Activated CD4-positive, alpha-beta memory T cell treated with anti-CD3 and anti-CD28 coated beads, Interleukin-2, amount 10 ng/mL, durations not matched to agents 7 days and 5 days (primary cell): ENCODE measurements at places on chromosomes 1 and 21.
A peak's percentile ranks its signal among the peaks of the same experiment; 100 is the strongest.

GRCh38 chr1:184219414-184219813 lies 167.4 kb upstream of the C1orf21 start:
- DNase-seq = no peak

- no peak for DNase-seq
These were observed 103.5 kb upstream of the CD55 start for GRCh38 chr1:207217778-207218511.

- peak; percentile 61 for DNase-seq
These were observed 778 bp downstream of the EVI5 start for GRCh38 chr1:92784021-92784638.

GRCh38 chr1:31714442-31715086 lies 10.7 kb upstream of the COL16A1 start:
- peak; percentile 34 for DNase-seq

DNA sequence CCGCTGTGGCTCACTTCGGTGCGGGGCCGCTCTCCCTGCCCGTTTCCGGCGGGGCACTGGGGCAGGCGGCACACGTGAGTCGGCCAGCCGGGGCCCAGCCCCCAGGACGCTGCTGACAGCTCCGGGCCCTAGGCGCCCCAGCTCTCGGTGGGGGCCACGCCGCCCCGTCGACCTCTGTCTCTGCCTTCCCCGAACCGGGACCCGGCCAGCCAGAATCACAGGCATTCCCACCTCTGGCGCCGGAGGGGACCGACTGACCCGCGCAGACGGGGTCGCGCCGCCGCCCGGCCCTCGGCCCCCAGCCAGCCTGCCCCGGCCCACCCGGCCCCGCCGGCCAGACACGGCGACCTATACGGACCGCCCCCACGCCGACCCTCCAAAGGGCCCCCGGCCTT lies 755 bp downstream of the SCMH1 start:
- peak; percentile 52 for DNase-seq

GRCh38 chr1:158055854-158056253 lies 62.4 kb downstream of the KIRREL1 start:
- DNase-seq = no peak

DNA sequence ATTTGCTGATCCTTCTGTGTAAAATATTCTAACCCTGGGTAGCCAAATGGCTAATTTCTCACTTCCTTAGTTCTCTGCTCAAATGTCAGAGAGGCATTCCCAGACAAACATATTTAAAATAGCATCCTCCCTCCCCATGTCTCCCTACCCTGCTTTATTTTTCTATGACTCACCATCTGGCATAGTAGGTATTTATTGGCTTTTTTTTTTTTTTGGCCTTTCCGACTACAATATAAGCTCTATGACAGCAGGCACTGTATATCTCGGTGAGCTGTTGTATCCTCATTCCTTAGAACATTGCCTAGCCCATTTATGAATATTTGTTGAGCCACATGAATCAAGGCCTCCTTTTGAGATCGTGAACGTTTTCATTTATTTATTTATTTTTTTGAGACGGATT lies 1.5 kb upstream of the NEK7 start:
- DNase-seq = no peak

- DNase-seq = no peak
These were observed 58.4 kb downstream of the ASH1L start for GRCh38 chr1:155504207-155504606.

DNA sequence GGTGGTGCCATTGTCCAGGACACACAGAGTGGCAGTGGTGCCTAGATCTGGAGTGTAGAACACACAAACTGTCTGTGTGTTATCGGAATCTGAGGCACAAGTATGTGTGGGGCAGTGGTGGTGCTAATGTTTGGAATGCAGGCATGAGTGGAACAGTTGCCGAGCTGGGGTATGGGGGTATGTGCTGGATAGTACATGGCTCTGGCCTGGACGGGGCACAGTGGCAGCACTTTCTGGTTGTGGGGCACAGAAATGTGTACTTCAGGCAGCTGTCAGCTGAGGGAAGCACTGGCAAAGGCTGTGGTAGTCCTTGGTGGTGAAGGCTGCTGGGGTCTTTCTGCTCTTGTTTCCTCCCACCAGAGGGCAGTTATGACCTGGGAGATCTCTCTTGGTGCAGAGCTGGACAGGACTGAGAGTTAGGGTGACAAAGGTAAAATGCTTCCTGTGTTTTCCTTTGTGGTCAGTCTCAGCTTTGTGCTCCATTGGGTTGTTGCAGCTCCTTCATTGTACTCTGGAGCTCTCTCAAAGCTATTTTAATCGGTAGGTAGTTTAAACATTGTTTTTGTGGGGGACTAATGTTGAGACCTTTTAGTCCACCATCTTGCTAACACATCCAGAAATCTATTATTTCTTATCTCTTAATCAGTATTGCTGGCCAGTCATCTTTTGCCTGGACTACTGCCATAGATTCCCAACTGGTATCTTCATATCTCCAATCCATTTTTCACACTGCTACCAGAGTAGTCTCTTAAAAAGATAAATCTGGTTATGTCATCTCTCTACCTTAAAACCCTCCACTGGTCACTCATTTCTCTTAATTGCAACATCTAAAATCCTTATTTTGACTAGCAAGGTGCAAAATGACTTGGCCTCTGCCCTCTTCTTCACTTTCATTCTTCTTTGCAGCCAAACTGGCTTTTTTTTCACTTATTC lies 83.9 kb upstream of the NBPF4 start:
- no peak for DNase-seq

DNA sequence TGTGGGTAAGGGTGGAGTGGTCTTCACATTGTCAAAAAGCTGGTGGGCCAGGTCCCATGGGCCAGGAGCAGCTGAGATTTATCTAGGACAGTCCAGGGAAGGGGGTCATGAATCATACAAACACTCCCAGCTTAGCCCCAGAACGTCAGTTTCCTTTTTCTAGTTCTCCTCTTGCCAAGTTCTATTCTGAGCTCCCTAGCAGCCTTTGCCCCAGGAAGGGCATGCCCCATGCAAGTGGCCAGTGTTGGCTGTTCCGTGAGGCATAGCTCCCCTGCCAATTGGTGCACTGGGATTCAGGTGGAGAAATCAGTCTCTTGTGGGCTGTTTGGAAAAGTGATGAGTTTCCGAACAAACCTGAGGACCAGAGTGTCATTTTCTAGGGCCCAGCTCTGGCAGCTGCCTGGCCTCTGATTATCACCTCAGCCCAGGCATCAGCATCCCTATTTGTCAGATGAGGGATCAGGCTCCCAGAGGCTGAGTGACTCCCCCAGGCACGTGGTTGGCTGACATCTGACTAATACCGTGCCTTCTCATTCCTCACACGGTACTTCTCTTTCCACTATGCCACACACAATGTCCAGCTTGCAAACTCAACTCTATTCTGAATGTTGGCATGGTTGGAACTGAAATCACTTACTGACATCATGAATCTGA lies 14.2 kb upstream of the MYOM3 start:
- DNase-seq = no peak

GRCh38 chr1:245180496-245181157 lies 25.8 kb downstream of the KIF26B start:
- no peak for DNase-seq

GRCh38 chr1:204438628-204439027 lies 27.0 kb upstream of the PPP1R15B start:
- peak; percentile 26 for DNase-seq

DNA sequence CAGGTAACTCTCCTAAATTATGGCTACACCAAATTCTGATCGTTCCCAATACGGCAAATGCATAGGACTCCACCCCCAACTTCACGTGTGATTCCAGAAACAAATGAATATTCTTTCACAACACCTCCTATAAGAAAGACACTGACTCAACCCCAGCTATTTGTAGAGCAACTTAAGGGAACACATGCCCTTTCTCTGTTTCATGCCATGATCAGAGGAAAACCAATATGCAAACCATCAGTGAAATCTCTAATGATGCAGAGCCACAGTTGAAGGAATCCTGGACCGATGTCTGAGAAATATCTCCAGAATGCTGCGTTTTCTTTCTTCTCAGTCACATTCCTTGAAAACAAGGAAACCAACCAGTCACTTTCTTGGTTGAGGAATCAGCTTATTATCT lies 164.2 kb upstream of the PTBP2 start:
- DNase-seq = no peak

- peak; percentile 77 for DNase-seq
These were observed 4.5 kb downstream of the KCNJ9 start for GRCh38 chr1:160085686-160086455.

DNA sequence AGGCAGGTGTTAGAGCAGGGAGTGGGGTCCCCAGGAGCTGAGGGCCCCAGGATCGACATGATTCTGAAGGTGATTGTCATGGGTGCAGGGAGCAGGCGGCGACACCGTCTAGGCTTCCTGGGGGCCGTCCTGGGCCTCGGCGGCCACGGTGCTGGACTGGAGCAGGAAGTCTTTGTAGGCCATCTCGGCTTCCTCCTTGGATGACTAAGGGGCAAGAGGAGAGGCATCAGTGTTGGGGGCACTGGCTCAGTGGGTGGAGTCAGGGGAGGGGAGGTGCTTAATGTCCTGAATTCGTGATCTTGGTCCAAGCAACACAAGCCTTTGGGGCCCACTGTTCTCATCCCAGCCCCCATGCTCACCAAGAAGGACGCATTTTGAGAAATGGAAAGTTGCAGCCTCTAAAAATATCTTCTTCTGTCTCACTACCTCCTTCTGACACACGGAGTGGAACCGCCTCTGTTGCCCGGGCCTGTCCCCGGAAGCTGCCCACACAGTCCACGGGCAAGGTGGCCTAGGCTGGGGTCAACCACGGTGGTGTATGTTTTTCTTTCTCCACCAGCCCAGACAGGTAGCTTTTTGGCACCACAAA lies 8.6 kb upstream of the FCMR start:
- DNase-seq = peak; percentile 25

DNA sequence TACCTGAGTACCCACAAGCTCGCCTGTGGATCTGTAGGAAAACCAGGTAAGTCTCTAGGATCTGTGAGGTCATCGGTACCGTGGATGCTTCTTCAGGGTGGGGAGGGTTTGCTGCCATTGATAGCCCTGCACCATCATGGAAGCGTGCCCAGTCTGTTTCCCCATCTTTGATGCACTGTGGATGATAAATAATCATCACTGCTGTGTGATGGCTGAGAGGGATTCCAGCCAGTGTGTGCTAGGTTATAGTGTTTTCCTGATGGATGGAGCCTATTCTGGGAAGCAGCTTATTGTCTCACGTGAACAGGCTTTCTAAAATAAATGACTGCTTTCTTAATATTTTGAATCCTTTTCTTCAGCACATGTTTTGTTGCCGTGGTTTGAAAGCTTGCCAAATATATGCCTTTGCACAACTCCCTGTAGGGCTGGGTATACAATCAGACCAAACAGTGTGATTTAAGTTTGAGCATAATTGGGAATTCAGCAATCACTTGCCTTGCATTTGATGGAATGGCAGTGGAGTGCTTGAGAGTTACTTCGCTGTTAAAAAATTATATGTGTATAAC lies 113.8 kb downstream of the CAMTA1 start:
- no peak for DNase-seq

- DNase-seq = peak; percentile 85
These were observed at the start of gene TMEM69 for GRCh38 chr1:45687754-45688740. TMEM69 (plus strand) TSS chr1:45688181; CDS start chr1:45691069, 2,888 bp downstream.

GRCh38 chr1:57124768-57125446 lies 159.1 kb upstream of the C8B start:
- DNase-seq = no peak

- DNase-seq = no peak
These were observed 13.7 kb upstream of the MEX3A start for GRCh38 chr1:156095906-156096508.

DNA sequence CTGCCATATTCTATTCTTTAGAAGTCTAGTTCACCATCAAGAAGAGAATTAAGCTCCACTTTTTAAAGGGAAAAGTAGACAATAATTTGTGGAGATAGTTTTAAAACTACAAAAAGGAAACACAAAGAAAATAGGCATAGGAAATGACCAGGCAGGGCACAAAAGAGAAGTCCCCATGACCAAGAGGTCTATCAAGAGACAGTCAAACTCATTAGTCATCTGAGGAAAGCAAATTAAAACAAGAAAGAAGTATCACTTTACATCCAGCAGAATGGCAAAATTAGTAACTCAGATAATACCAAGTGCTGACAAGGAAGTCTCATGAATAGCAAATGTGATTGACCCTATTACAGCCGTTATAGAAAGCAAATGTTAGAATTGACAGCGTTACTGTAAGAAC lies 243.7 kb upstream of the SNX7 start:
- DNase-seq = no peak

DNA sequence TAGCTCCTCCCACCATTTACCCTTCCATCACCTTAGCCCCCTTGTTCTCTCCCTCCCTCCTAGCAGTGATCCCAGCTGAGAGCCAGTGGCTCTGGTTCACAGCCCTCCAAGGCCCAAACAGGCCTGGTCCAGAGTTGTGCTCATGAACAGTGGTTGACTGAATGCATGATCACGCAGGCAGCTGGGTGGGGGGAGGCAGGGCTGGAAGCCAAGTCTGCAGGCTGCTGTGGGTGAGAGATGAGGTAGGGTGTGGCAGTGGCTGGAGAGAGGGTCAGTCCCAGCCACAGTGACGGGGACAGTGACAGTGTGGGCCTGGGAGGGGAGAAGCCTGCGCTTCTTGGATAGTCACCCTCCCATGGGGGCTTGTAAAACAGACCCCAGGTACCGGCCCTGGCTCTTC lies 22.2 kb downstream of the EPHA8 start:
- no peak for DNase-seq

- DNase-seq = peak; percentile 34
These were observed 230.2 kb downstream of the PRDM2 start for GRCh38 chr1:13930151-13930550.

DNA sequence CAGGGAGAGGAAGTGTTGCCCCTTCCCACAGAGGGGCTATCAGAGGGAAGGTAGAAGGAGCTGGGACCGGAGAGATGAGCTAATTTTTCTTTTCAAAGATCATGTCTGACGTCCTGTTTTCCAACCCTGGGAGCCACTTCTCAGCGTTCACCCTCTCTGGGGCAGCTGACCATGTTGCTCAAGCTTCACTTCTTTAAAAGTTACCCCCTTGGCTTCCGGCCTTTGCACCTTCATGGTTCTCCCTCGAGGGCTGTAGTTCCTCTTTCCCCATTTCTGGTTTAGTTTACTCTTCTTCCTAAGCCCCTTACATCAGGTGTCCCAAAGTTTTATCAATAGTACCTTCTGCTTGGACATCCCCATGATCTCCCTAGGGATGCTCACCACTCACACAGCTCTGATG lies 23.8 kb upstream of the CSF1 start:
- DNase-seq = no peak

DNA sequence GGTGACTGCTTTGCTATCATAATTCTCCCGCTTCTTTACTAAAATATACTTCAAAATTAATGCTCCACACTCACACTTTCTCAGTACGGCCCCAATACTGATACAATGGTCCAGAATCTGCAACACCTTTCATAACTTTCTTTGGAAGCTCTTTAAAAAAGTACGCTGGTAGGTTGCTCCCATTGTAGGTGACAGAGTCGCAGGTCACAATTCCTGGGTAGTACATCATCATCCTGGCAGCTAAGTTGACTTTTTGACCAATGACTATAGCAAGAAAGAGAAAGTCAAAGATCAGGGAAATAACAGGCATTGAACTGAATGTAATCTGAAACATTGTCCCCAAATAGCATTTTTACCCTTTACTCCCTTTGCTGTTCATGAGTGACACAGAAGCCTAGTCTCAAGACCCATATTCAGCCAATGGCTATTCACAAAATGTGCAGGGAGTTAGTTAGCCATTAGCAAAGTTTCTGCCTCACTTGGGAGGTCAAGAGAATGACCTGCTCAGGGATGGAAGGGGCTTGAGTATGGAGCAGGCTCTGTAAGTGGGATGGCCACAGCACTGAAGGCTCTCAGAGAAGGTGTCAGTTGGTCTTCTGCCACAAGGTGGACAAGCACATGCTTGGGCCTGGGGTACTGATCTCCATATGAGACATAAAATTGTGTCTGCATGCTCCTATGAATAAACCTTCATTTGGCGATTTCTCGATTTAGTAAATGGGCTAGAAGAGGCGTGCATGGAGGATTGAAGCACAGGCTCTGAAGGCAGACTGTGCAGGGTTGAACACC lies 35.4 kb downstream of the ADCY10 start:
- DNase-seq = no peak
